Amniotic stem cell (primary cell): ENCODE measurements at places on chromosomes 6 and 20.

DNA sequence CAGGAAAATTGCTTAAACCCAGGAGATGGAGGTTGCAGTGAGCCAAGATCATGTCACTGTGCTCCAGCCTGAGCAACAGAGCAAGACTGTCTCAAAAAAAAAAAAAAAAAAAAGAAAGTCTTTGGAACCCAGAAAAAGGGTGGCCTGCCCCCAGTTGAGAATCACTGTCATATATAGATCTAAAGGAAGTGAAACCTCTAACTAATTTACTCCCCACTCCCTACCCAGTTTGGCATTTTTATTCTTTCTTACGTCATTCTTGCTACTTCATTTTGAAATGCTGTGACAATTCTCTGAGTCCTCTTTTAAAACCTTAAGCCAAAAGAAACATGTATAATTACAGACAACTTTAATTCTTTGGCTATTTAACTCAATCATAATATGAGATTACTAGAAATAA, 254.8 kb downstream of the CDC5L start:
- no peak for DNase-seq

DNA sequence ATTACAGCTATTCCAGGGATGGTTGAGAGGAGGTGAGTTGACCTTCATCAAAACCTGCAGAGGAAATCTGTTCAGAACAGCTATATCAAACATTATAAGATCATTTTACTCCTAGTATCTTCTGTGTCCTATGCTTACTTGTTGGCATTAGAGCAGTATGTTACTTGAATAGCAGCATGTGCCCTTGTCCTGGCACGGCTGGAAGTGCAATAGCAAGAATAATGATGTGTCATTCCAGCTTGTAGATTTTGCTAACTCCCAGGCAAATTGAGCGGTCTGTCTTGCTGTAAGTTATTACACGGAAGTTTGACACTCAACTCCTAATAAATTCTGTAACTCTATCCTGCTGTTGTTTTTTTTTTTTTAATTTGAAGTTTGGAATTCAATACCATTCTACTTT, 385.5 kb downstream of the TENT5A start:
- no peak for DNase-seq

DNA sequence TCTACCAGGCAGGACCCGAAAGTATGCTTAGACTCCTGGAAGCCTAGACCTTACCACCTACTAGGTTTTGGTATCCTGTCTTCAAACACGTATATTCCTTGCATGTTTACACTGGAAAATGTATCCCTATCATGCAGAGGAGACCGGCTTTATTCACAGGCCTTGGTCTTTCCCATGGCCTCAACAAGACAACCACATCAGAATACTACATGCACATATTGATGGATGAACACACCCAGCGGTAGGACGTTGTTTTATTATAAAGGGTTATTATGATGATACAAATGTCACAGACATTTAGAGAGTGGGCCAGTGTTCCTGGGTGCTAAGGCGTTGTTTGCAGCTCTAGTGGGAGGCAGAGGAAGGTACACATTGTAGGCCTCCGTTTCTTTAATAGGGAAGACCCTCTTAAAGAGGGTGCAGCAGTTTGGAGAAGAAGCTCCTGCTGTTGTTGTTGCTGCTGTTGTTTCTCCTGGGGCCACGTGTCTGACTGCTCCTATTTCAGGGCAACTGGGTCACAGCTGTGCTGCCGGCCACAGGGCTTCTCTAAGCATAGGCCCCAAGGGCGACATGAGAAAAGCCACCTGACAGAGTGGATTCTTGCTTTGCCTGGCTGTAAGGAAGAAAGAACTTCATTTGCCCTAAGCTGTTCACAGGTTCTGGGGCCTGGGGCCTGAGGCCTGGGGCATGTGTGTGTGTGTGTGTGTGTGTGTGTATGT, 98.3 kb upstream of the SASH1 start:
- DNase-seq, result no peak

DNA sequence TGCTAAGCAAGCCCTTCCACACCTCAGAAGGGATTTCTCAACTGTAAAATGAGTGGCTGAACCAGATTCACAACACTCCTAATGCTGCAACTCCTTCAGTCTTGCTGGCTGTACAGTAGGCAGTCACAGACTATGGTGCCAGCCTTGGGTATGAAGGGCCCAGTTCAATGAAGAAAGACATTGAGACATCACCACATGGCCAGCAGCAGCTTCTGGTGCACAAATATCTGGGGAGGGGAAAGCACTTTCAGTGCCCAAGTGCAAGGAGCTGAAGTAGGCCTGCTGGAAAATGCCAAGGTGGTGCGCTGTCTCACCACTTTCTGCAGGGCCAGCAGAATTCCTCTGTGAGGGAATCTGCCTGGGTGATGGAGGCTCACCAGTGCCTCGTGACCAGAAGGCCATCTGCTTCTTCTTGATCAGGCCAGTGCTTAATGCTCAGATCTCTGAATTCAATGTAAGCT, 1.8 kb downstream of the PLA2G7 start:
- no peak for DNase-seq
